ENCODE measurements at places on chromosomes 7 and 10.

DNA sequence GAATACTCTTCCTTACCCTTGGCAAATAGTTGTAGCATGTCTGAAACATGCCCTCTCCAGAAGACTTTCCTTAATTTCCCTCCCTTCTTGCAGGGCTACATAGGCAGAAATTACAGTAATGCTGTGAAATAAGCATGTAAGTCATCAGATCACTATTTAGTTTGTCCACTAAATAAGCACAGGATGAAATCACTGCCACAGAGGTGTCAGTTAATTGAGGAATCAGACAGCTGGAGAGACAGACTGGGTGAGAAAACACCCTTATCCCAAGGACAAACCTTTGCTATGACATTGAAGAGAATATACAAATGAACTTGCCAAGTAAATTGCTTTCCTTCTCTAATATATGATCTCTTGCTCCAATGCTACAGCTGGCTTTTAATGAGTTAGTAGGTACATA, 129.3 kb downstream of the CHRM2 start:
- DNase-seq: no peak

DNA sequence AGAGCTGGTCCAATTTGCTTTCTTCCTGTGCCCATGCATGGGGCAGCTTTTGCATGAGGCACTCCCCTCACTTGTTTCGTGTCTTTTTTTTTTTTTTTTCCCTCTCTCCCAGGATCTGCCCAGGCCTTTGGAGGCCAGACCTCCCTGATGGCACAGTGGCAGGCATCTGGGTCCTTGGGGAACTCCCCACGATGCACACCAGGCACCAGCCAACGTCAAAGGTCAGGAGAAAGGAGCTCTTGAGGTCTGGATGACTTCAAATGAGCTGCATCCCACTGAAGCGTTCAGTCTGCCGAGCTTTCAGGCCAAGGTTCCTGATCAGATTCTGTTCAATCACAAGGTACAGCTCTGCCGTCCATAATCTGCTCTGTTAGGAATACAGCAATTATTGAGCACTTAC, 97.2 kb upstream of the CARD11 start:
- no peak for DNase-seq

GRCh38 chr7:153607354-153607753, 444.8 kb upstream of the DPP6 start:
- no peak for DNase-seq

DNA sequence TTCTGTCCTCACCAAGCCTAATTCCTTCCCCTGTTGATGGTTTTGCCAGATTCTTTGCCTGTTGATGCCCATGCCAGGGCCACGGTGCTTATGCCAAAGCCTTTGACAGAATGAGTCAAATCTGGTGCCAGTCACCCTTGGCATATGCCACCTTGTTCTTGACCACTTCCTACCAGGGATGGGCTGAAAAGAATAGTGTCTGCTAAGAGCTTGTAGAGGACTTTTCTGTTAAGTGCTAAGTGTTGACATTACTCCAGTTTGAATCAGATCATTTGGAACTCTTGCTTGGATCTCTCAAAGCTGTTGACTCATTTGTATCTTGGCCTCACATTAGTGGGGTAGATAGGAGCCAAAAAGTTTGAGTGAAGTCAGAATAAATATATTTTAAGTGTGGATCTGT, 661.2 kb downstream of the AUTS2 start:
- DNase-seq: no peak
